ENCODE measurements at places on chromosomes 4 and X.

DNA sequence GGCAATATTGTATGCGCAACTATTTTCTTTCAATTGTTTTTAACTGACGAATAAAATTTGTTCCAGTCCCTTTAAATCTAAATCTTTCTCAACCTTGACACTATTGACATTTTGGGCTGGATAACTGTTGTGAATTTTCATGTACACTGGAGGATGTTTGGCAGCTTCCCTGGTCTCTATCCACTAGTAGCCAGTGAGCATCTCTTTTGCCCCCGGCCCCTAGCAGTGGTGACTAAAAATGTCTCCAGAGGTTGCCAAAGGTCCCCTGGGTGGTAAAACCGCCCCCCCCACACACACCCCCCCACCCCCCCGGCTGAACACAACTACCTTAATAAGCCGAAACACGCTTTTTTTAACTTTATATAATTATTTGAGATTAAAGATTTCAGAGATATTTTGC lies 514 bp downstream of the FANCB start:
- no peak for DNase-seq

DNA sequence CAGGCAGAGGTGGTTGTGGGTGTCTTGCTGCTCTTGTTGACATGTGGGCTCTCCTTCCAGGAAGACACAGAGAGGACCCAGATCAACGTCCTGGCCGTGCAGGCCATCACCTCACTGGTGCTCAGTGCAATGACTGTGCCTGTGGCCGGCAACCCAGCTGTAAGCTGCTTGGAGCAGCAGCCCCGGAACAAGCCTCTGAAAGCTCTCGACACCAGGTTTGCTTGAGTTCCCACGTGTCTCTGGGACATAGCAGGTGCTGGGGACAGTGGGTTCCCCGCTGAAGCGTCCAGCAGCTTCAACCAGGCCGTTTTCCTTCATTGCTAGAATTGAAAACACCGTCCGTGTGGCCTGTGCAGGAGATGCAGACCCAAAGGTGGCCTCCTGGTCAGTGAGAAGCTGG lies 25.6 kb upstream of the MSANTD1 start:
- no peak for DNase-seq

- DNase-seq = no peak
Observed at GRCh38 chr4:89157488-89158024, 46.2 kb downstream of the TIGD2 start.

- no peak for DNase-seq
Observed at GRCh38 chr4:80713409-80713808, 317.1 kb upstream of the BMP3 start.

- DNase-seq = no peak
Observed at GRCh38 chr4:100240008-100240407, 49.7 kb upstream of the DDIT4L start.

GRCh38 chr4:169410839-169411770 lies 140.3 kb upstream of the SH3RF1 start:
- DNase-seq = peak; percentile 55

GRCh38 chrX:77431227-77431626 lies 16.0 kb upstream of the FGF16 start:
- DNase-seq = no peak

- peak; percentile 20 for DNase-seq
Observed at GRCh38 chr4:173405840-173406606, 7.1 kb upstream of the SCRG1 start.

- DNase-seq = peak; percentile 50
Observed at GRCh38 chr4:184818216-184818564, 7.6 kb downstream of the ACSL1 start.

- no peak for DNase-seq
Observed at GRCh38 chrX:11059933-11060332, 51.2 kb upstream of the HCCS start.

GRCh38 chrX:81662381-81662780 lies 460.5 kb downstream of the SH3BGRL start:
- DNase-seq = no peak

GRCh38 chr4:122045533-122045932 lies 93.7 kb upstream of the TRPC3 start:
- DNase-seq = no peak

DNA sequence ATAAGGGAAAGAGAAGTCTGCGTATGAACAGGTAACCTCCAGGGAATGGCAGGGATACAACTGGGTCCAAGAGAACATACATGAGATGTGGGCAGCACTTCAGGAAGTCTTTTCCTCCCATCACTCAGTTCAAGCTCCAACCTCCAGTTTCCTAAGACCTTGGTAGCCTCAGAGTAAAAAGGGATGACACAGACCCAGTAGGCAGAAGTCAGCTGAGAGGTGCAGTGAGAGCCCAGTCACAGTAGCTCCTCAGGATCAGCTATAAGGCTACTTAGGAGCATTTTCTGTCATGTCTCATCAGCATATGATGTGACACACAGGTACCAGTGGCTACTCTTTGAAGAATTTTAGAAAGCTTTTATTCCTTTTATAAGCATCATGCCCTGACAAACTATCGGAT lies 12.5 kb upstream of the STS start:
- DNase-seq = no peak

DNA sequence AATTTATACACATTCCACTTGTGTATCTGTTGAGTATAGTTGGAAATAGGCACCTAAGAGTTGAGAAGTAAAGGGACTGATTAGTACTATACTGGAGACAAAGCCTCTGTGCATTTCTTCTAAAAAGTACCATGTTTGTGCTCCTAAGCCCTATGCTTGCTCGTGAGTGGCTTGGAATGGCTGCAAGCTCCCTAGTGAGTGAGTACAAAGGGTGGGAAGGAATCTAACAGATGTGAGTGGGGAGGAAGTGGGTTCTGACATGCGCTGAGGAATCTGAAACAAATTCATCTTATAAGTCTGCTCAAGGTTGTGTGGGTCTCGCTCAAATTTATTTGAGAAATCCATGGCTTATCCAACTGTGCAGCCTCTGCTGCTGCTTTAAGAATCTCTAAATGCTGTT lies 13.3 kb downstream of the SPCS3 start:
- DNase-seq = no peak

- DNase-seq = no peak
Observed at GRCh38 chr4:93756101-93756500, 72.5 kb upstream of the ATOH1 start.

- no peak for DNase-seq
Observed at GRCh38 chrX:13898603-13899002, 81.7 kb upstream of the GPM6B start.

DNA sequence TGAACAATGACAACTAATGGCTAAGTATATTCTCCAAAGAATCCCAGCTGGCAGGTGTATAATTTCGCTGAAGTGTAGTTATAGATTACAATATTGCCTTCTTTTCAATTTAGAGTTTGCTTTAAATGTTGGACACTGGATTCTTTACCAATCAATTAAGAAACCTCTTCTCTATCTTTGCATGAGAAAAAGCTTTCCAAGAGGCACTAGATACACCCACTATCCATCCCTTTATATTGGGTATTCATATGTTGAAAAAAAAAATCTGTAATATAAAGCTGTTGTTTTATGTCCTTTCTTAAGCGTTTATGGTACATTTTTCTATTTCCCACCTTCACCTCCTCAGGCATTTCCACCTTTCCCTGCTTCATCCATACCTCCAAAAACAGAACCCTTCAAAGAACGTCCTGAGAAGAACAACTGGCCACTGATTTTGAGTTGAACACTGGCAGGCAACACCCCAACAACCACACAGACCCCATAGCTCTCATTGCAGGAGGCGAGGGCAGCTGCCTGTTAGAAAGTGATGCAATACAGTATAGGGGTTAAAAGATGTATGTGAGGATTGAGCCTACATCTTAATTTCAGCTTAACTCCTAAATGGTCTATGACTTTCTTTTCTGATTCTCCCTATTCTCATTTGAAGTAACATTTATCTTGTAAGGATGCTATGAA lies 11.8 kb downstream of the ADH6 start:
- no peak for DNase-seq

GRCh38 chr4:146333187-146333894 lies 119.0 kb downstream of the REELD1 start:
- peak; percentile 31 for DNase-seq

DNA sequence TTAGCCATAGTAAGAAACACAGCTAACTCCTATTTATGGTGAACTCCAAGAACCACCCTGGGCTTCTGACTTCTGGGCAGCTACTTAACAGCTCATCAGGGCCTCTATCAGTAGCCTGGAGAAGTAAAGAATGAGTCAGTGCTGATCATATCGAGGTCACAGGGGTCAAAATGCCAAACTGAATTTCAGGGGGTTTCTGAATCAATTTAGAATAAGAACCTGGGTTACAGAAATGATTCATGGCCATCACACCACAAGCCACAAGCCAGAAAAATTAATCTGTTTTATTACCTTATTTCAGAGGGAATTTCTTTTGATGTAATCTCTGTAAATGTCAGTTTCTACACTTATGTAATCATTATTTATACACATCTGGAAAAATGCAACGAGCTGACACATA lies 64.4 kb downstream of the CHST7 start:
- DNase-seq = peak; percentile 21

DNA sequence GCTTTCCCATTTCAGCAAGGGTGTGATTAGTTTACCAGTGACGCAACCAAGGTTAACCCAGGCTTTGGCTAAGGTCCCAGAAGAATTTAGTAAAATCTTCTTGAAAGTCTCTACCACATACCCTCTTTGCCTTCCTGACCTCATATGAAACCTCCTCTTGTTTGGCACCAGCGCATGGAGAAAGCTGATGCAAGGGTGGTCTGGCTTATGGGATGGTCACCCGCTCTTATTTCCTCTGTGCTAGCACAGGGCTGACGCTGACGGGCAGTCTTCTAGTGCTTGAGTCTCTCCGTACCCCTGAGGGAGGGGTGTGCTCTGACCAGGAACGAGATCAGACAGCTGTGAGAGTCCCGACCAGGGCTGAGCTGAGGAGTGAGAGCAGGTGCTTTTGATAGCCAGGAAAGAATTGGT lies 137.6 kb downstream of the TENM3 start:
- no peak for DNase-seq

GRCh38 chr4:25862411-25863346 lies at the start of gene SEL1L3:
Gene SEL1L3, minus strand, starts transcription at chr4:25862988. Its CDS starts 152 bp downstream, at chr4:25862836.
- peak; percentile 83 for DNase-seq

DNA sequence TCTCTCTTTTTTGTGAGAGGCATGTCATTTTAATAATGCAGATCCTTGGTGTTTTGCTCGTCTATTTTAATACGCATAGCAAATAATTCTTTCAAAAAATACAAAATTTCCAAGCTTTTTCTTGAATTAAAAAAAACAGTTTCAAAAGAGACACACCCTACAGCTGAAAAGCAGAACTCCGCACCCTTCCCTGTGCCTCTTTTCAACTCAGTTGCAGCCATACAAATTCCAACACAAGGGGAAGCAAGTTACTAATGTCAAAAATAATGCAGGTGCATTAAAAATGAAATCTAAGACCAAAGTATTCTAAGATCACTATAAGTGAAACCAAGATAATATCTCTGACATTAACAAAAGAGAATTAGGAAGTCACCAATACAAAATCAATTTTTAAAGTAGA lies 66.6 kb downstream of the NR3C2 start:
- no peak for DNase-seq

DNA sequence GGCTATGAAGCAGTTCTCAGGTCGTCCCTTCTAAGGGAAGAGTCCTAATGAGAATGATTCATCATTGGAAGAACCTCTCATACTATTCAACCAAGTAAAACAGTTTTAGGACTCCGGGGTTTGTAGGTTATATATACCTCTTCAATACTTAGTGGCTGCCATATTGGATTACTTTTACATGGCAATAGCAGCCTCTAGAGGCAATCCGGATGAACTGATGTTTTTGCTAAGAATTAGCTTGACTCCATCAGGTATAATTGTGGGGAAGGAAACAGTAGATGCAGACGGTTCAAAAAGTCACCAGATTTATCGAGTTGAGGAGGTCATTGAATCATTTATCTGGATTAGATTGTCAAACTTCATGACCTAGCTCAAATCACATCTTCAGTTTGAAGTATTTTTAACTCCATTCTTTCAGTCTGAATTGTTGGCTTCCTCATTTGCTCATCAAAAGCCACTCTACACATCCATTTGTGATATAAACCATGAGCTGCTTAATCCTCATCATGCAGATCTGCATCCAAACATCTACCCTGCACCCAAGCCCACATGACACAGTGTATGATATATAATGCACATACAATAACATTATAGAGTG lies 28.4 kb downstream of the GUCY1B1 start:
- DNase-seq = peak; percentile 53

- no peak for DNase-seq
Observed at GRCh38 chr4:16636912-16637630, 261.4 kb downstream of the LDB2 start.

GRCh38 chr4:126851391-126851790 lies 781.4 kb upstream of the INTU start:
- DNase-seq = no peak

DNA sequence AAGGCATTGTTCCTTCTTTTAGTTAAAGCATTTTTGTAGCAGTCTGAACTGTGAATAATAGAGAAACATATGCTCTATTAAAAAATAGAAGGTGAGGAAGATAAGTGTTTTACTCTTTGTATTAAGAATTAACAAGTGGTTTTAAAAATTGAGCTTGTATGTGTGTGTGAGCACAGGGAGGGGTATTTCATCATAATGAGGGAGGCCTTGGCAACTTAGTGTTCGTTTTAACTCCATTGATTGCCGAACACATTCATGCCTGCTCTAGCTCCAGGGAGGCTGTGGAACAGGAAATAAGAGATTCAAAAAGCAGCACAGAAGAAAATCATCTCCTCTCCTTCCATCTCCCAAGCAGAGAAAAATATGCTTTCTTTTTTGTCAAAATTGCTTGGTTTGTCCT lies 14.8 kb downstream of the SHROOM3 start:
- no peak for DNase-seq

GRCh38 chr4:10703156-10703555 lies 18.6 kb upstream of the CLNK start:
- DNase-seq = no peak

GRCh38 chr4:45082101-45082500 lies 355.7 kb upstream of the GNPDA2 start:
- DNase-seq = no peak

- no peak for DNase-seq
Observed at GRCh38 chr4:121990489-121990888, 38.6 kb upstream of the TRPC3 start.

- DNase-seq = no peak
Observed at GRCh38 chrX:112577146-112577545, 102.6 kb downstream of the LHFPL1 start.

- DNase-seq = no peak
Observed at GRCh38 chrX:20498851-20499635, 232.3 kb upstream of the RPS6KA3 start.

DNA sequence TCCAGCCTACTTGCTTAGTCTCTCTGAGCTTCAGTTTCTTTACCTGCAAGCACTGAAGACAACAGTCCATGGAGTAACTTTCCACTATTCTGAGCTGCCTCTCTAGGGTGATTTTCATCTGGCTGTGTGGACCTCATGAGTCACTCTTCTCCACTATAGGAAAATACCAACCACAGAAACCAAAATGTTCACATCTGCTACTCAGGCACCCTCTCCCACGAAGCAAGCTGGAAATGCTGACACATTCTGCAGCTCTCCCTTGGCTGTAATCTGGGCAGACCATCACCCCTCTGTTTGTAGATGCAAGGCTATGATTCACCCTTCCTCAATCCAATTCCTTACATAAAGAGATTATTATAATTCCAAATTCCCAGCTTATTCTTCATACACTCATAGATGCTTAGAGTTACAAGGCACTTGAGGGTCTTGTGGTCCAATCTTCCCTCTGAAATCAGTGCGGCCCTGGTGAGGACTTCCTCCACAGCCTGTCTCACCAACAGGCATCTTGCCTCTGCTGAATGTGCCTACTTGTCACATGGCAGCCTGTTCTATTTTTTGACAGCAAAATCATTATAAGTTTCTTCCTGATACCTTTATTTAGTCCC lies 97.0 kb upstream of the LNX1 start:
- DNase-seq = peak; percentile 26

GRCh38 chr4:144709159-144709558 lies 63.2 kb downstream of the HHIP start:
- no peak for DNase-seq

- DNase-seq = no peak
Observed at GRCh38 chrX:14573161-14573560, 43.8 kb downstream of the GLRA2 start.
